ENCODE measurements at places on chromosomes 6 and 20.

GRCh38 chr6:130252527-130253237, 29.9 kb upstream of the SAMD3 start:
- no peak for DNase-seq

DNA sequence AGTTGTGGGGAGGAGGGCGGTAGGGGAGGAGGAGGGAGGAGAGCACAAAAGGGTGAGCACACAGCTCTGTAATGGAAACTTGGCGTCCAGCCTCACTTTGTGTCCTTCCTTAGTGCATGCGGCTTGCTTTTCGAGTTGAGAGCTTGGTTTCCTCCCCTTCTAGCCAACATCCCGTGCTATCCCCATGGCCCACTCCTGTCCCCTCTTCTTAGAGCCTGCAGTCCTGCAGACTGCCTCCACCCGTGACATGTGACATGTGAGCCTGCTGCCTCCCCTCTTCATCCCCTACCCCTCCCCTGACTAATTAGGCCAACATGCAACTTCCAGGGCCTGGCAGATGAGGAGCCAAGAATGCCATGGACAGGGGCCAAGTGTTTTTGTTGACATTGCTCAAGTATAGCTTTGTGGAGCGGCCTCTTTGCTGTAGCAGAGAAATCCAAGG, 63.2 kb downstream of the SLC24A3 start:
- DNase-seq = peak; percentile 52

DNA sequence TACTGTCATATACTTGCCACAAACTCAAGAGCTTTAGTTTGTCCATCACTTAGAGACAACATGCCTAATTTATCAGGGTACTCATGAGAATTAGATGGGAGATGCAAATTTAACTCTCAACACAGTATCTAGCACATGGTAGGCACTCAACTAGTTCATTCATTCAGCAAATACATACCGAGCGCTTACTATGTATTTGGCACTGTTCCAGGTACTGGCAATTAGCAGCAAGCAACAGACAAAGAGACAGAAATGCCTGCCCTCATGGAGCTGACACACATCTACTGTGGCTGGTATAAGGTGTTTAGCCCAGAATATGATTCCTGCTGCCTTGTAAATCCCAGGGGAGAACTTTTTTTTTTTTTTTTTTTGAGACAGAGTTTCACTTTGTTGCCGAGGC, 4.8 kb downstream of the MICAL1 start:
- no peak for DNase-seq

DNA sequence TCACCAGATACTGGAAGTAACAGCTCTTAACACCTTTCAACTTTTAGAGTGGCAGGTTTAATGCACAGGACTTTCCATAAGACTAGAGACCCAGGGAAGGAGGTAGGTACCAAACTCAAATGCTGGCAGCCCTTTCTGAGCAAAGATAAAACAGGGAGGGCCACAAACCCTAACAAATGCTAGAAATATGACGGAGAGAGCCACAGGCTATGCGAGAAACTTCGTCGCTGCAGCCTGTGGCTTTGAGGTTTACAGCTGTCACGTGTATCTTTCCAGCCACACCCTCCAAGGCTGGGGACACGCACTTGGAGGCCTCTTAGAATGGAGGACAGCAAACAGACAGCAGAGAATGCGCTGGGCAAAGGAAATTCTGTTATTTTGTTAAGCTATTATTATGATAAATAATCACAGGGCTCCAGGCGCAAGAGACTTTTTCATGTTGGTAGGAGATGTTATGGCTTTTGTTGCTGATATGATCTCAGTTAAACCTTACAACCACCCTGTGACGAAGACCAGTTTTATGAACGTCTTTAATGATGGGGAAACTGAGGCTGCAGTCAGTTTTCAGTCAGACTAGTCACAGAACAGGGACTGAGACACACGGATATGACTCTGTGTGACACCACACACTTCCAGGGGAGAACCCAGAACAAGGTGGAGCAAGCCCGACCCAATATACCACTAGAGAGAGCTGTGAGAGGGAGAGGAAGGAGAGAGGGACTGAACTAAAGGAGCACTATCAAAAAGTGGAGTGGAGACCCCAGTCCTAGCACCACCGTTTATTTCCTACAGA, 2.0 kb downstream of the TRAM2 start:
- DNase-seq = no peak

- no peak for DNase-seq
These were observed 19.2 kb upstream of the LMBRD1 start for GRCh38 chr6:69816026-69816425.

GRCh38 chr20:24577271-24577909, 108.0 kb downstream of the SYNDIG1 start:
- DNase-seq = no peak

GRCh38 chr20:36507746-36508145, 33.6 kb upstream of the MYL9 start:
- DNase-seq = no peak

- peak; percentile 16 for DNase-seq
These were observed 138.3 kb downstream of the FLRT3 start for GRCh38 chr20:14199111-14199510.

DNA sequence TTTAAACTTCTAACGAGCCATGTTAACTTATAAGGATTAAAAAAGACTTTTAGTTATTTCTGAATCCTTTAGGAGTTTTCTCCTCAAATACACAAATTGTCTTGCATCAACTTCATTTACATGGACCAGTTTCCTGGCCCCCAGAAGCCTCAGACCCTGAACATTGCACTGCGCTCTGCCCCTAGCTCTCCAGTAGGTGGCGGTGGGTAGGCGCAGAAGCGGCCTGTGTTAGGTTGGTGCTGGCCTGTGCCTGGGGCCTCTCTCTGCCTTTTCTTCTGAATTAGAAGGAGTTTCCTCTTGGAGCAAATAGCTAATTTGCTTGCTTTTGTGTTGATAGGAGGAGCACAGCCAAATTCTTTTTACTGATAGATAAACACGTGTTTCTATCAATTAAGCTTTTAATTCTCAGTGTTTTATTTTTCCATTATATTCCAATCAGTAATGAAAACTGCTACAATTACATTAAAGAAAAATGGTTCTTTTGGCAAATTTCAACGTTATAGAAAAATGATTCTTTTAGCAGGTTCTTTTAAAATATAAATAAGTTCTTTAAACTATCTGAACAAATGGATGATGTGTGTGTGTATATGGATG, 44.4 kb downstream of the DTD1 start:
- DNase-seq = peak; percentile 67

- DNase-seq = peak; percentile 51
These were observed at the start of gene ZNF334 for GRCh38 chr20:46512943-46513844. Gene ZNF334, minus strand, starts transcription at chr20:46513559. Its CDS starts 1,457 bp downstream, at chr20:46512102.

- no peak for DNase-seq
These were observed 47.4 kb upstream of the SRF start for GRCh38 chr6:43123461-43124314.

- DNase-seq = peak; percentile 77
These were observed 113.9 kb downstream of the NFATC2 start for GRCh38 chr20:51428401-51429143.

DNA sequence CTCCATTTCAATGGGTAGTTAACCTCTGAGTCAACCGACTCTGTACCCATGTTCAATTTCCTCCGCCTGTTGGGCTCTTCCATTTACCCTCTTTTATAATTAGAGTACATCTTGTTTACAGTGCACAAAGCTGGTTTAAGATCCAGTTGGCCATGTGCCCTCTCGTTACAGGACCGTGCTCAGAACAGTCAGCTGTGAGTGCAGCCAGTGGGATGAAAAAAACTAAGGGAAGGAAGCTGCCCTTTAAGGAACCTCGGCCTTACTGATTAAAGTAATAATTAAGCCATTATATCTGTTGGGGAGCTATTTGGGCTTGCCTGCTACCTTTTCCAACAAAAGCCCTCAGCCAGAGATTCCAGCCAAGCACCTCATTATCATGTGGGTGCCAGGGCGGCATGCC, 68.8 kb downstream of the TMEM170B start:
- DNase-seq = no peak
